Upper lobe of left lung (tissue), 6 donors: ENCODE measurements at places on chromosomes 4 and X. TPM values are rescaled to one million over a fixed set of nuclear protein-coding genes. Genes with fewer than 3 reads are reported as not detected.

DNA sequence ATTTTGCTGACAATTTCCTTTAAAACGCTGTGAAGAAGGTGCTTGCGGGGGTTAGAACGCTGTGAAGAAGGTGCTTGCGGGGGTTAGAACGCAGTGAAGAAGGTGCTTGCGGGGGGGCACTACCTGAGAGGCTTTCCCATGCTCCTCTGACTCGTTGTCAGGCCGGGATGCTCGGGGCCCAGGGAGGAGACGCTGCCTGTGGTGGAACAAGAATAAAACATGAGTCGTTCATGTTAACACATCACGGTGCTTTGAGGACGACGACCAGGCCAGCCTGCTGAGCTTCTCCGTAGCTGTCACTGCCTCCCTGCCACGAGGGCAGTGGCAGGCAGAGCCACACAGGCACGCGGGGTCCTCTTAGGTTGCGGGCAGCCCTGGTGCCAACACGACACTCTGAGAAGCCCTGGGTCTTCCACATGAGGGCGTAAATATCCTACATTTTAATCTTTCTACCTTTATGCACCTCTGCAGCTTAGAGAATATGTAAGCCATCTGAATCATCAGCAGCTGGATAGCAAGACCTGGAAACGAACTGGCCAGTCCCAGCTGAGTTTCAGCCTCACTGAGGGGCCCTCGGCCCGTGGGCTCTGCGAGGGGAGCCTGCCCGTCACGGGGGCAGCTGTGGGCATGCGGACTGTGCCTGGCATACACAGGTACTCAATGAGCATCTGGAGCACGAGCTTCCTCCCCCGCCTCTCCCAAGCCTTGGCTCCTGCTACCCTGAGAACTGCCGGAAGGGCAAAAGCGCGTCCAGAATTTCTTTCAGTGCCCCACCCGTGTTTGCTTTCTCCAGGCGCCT, 47.0 kb downstream of the FGFRL1 start:
- no peak for DNase-seq

GRCh38 chr4:68110441-68110840, 19.2 kb downstream of the TMPRSS11F start:
- DNase-seq = no peak

GRCh38 chrX:129262912-129263311, 260.4 kb downstream of the SMARCA1 start:
- DNase-seq = no peak

F8A2 gene
- not detected for total RNA-seq

HOPX gene
- 456 TPM for total RNA-seq
